RWPE1 (cell line): ENCODE measurements at places on chromosomes 4 and X.

DNA sequence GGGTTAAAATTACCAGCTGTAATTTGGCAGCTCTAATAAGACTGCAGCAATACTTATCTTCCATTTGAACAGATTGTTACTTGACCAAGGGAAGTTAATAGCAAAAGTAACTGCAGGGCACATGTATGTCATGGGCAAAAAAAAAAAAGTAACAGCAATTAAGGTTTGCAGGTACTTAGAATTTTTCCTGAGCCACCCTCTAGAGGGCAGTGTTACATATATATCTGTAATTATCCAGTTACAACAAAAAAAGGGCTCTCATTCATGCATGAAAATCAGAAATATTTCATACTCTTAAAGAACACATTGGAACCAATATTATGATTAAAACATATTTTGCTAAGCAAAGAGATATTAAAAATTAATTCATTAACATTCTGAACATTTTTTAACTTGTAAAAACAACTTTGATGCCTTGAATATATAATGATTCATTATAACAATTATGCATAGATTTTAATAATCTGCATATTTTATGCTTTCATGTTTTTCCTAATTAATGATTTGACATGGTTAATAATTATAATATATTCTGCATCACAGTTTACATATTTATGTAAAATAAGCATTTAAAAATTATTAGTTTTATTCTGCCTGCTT, 25.1 kb downstream of the XIAP start:
- DNase-seq, result peak; percentile 20

- DNase-seq, result no peak
Measured at GRCh38 chr4:13938299-13938698, 310.8 kb upstream of the BOD1L1 start.

DNA sequence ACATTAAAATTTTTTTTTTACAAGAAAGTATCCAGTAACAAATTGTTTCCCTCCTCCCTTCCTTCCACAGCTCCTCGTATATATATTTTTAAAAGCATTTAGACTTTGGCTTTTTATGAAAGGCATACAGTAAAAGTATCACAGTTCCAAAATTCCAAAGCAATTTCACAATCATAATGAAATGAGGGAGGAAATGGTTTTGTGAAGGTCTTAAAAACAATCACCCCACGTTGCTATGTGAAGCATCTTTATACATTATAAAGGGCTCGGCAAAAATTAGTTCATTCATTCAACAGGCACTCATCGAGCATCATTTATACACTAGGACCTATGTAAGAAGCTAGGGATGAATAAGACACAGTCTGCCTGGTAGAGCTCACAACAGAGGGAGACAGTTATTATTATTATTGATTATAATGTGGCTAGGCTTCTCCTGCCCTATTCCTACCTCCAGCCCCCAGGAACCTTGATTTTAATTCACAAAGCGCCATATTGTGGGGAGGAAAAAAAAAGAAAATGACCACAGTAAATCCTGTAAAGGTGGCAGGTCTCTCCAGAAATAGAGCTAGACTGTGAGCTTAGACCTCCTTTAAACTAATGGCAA, 239.9 kb downstream of the MAML3 start:
- no peak for DNase-seq

DNA sequence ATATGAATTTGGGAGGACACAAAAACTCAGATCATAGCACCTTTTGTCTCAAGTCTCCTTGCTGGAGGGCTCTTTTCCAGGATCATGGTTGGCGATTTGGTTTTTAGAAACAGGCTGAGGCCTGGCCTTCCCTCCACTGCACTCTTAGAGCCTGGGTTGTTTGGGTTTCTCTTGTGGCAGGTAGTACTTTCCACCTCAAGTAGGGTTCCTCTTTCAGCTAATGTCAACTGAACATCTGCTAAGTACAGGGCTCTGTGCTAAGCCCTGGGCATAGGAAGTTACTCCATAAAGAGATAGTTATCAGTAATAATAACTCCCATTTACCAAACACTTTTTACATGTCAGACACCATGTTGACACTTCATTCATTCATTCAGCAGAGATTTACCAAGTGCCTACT, 28.2 kb upstream of the APLN start:
- no peak for DNase-seq

DNA sequence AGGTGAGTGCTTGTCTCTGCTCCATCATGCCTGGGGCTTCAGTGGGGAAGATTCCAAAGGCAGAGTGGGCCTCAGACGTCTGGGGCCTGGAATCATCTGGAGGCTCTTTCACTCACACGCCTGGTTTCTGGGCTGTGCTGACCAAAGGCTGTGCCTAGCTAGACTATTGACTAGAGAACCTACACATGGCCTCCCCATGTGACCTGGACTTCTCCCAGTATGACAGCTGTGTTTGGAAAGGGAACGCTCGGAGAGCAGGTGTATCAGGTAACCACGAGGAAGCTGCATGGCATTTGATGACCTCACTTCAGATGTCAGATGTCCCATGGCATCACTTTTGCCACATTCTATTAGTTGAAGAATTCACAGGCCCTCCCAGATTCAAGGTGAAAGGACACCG, 51.0 kb downstream of the ADGRL3 start:
- DNase-seq, result no peak

DNA sequence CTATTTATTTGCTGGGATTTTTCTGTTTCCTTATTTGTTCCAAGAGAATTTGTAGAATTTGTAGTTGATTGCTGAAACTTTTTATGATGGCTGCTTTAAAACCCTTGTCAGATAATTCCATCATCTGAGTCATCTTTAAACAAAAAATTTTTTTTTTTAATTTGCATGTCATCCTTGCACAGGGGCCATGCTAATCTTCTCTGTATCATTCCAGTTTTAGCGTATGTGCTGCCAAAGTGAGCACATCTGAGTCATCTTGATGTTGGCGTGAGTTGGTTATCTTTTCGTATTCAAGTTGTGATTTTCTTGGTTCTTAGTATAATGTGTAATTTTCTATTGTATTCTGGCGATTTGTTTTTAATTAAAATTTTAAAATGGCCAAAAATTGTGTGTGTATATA, 18.7 kb upstream of the ZNF157 start:
- DNase-seq, result no peak

DNA sequence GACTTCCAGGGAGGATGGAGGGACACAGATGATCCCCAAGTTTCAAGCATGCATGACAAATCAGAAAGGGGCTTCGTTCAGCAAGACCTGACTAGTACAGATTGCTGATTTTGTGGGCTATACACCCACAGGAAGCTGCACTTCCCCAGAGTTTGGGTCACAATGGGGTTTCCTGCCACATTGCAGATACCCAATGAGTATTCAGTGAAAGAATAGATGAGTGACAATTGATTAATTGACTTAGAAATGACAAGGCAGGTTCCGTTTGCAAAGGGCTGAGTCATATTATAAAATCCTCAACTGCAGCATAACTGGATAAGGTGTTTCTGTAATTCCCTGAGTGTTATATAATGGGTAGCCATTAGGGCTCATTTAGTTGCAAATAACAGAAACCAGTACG, 146.6 kb upstream of the TBL1X start:
- DNase-seq, result no peak

DNA sequence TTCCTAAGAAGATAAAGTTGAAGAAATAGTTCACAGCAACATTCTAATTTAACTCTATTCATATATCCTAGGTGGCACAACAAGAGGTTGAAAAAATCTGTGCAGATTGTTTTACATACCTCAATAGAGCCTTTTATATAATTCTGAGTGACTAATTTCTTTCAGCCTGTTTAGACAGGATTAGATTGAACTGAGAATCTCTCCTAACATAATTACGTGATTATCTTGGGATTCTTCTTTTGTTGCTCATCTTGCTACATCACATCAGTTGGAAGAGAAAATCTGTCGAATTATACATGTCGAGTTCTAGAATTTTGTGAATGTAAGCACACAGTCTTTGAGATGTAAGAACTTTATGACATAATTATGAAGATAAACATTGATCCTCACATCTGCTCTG, 1873.7 kb upstream of the IGFBP7 start:
- peak; percentile 44 for DNase-seq

- DNase-seq, result no peak
Measured at GRCh38 chr4:91256751-91257150, 1047.0 kb upstream of the GRID2 start.

- peak; percentile 16 for DNase-seq
Measured at GRCh38 chrX:108399418-108400165, 38.6 kb downstream of the COL4A6 start.

DNA sequence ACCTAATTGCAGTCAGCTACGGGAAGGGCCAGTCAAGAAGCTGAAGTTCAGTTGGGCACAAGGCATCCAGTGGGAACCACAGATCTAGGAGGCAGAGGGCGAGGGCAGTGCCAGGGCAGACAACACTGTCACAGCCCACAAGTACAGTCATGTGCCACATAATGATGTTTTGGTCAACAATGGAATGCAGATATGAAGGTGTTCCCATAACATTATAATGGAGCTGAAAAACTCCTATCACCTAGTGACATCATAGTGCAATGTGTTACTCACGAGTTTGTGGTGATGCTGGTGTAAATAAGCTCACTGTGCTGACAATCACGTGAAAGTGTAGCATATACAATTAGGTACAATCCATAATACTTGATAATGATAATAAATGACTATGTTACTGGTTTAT, 4.5 kb upstream of the TMEM255A start:
- DNase-seq, result no peak

DNA sequence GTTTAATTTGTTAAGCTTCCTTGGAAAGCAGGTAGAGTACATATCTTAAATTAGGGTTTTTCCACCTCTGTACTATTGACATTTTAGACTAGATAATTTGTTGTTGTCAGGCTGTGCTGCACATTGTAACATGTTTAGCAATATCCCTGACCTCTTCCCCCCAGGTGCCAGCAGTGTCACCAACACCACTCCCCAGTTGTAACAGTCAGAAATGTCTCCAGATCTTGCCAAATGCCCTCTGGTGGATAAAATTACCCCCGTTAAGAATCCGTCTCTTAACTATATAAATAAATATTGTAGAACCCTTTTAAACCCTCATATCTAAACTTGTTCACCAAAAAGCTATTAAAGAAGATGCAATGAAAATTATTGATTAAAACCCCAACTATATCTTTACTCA, 161.5 kb downstream of the ARHGAP6 start:
- no peak for DNase-seq

DNA sequence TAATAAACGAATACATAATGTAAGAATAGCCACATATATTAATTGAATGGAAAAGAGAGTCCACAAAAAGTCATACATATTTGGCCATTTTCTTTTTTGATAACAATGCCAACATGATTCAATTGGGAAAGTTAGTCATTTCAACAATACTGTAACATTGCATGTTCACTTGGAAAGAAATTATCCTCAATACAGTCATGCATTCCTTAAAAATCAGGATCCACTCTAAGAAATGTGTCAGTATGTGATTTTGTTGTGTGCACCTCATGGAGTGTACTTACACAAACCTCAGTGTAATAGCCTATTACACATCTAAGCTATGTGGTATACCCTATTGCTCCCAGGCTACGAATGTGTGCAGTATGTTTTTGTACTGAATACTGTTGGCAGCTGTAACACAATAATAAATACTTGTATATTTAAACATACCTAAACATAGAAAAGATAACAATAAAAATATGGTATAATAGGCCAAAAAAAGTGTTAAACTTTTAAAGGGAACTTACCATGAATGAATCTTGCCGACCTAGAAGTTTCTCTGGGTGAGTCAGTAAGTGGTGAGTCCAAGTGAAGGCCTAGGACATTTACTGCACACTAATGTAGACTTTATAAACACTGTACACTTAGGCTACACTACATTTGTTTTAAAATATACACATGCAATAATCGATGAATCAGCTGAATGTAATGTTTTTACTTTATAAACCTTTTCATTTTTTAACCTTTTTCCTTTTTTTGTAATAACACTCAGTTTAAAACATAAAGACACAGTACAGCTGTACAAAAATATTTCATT, 806.8 kb downstream of the PCDH18 start:
- DNase-seq, result no peak

GRCh38 chrX:20861113-20861512, 513.1 kb upstream of the CNKSR2 start:
- no peak for DNase-seq

- no peak for DNase-seq
Measured at GRCh38 chr4:110306303-110306702, 107.9 kb upstream of the ELOVL6 start.

- DNase-seq, result no peak
Measured at GRCh38 chrX:41616935-41617334, 71.8 kb upstream of the GPR34 start.

GRCh38 chr4:6501171-6501570, 28.8 kb upstream of the PPP2R2C start:
- no peak for DNase-seq

DNA sequence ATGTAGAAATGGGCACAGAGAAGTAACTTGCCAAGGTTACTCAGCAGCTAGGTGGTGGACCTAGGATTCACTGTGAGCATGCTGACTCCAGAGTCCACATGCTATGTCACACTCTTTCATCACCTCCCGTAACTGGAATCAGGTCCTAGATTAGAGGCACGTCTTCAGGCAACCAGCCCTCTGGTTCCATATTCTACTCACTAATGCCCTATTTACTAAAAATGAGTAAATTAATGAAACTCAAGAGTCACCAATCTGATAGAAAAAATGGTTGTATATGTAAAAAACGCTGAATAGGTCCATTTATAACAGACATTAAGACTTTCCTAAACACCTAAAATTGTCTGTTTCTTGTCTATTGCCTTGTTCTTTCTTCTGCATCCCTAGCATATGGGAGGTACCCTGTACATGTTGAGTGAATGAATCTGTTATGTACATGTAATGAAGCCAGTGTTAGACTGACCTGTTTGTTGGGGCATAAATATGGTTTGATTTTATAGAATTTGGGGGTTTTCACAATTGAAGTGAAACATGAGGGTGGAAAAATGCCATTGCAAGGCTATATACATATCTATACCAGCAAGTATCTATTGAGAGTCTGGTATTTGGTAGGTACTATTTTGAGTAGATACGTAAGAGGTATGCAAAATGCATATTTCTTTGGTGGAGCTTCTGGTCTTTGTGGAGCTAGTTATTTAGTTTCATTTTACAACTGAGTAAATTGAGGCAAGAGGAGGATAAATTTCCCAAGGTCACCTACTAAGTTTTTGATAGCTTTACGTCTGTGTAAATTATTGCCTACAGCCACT, 7.5 kb upstream of the RUFY3 start:
- no peak for DNase-seq

DNA sequence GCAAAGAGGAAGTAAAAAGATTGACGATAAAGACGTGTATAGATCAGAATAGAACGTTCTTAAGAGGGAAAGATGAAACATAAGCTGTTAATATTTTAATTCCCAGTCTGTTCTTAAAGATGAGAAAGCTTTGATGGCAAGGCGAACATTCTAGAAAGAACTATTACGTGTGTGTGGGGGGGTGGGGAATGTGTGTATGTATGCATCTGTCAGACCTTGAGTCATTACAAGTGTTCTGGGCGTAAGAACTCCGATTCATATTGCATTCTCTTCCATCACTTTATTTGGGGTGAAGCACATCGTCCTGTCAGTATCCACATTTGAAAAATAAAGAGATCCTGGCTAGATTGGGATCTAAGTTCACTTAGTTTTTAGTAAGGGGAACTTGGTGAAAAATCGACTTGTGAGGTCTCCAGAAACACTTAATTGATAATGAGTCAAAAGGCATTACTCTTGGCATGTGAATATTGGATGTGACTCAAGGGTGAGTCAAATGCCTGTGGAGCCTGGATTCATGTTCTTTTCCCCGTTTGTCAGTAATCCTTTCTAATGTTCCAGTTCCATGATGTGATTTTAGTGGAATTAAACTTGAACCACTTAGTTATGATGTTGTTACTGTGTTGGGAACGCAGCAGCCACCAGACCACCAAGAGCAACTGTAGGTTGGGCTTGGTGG, 3.1 kb downstream of the SMS start:
- peak; percentile 55 for DNase-seq
